ENCODE measurements at places on chromosomes 6 and 20.

DNA sequence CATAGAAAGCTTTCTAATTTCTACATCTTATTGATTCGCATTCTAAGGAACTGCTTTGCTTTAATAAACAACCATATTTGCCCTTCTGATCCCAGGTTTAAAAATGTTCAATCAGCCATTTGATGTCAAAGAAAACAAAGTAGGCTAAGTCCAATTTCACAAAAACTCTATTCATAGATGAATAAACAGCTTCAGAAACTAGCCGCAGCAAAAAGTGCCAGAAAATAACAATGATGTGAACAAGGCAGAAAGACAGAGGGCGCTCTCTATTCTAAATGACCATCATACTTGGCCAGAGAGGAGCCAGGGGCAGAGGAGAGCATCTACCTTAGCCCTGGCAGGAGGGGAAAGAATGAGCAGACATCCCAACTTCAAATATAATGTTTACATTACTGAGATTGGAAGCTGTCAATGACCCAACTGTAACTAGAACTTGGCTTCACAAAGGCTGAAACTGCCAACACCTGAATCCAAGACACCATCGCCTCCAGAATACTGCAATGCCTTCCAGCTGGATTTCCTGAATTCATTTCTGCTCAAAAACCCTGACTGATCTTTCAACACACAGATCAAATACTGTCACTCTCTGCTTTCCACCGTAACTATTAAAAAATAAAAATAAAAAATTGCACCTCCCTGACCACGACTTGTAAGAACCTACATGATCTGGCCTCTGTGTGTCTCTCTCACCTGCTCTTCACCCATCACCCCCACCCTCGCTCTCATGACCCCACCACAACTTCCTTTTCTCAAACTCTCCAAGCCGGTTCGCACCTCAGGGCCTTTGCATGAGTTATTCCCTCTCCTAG lies 9.5 kb downstream of the CNKSR3 start:
- H3K36me3 ChIP-seq, result no peaks in the 10 kb centered on the region
- H3K4me3 ChIP-seq, result no peak overlapping the region
- no peak for DNase-seq
- H3K27ac ChIP-seq, result no peak overlapping the region
- H3K27me3 ChIP-seq, result peaks cover 40% of the 10 kb centered on the region

- DNase-seq, result no peak
- no peak overlapping the region for H3K4me3 ChIP-seq
- peaks cover 19% of the 10 kb centered on the region for H3K36me3 ChIP-seq
- H3K27me3 ChIP-seq, result no peaks in the 10 kb centered on the region
- peaks cover 27% of the 10 kb centered on the region for H3K4me1 ChIP-seq
- no peak overlapping the region for H3K27ac ChIP-seq
These were observed 46.0 kb downstream of the PHIP start for GRCh38 chr6:79031821-79032590.

DNA sequence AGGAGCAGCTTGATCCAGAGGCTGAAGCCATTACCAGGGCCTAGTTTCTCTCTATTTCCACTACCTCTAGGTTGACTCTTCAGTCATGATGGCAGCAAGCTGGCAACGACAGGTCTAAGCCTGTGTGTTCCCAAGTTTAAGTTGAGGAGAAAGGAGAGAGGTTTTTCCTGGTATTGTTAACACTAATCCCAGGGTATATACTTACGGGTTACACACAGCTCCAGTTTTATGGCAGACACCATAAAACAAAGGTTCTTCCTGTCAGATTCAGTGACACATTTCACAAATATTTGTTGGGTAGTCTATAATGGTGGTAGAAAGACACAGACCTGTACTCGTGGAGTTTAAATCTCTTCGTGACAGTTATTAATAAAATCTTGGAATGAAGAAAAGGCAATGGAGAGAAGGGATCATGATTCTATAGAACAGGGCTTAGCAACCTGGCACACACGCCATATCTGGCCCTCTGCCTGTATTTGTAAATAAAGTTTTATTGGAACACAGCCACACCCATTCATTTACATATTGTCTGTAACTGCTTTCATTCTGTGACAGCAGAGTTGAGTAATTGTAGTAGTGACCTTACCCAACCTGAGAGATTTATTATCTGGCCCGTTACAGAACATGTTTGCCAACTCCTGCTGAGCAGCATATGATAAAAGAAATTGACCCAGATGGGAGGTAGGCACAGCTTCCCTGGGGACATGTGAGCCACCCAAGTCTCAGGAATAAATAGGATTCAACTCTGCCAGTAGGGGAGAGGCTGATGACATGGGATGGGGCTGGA lies 323.3 kb downstream of the CDH4 start:
- no peaks in the 10 kb centered on the region for H3K36me3 ChIP-seq
- no peak overlapping the region for H3K4me3 ChIP-seq
- no peak for DNase-seq
- no peak overlapping the region for H3K27ac ChIP-seq
- H3K4me1 ChIP-seq, result no peaks in the 10 kb centered on the region
- H3K27me3 ChIP-seq, result peaks cover 35% of the 10 kb centered on the region

DNA sequence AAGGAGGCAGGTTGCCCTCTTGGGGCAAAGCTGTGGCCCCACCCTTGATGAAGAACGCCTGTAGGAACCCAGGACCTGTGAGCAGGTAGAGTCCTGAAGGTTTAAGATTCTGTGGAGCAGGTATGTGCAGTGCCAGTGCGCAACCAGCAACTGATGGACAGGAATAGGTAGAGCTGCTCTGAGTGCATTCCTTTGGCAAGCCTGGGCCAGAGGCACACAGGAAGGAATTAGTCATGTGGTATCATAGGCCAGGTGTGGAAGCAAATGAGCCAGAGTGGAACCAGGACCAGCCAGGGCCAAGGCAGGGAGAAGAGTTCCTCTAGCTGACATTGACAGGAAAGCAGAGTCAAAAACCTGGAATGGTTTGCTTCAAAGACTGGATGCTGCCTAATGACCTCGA lies 1.4 kb upstream of the KHDC1 start:
- DNase-seq, result no peak
- peaks cover 23% of the 10 kb centered on the region for H3K36me3 ChIP-seq
- H3K4me3 ChIP-seq, result peak overlapping the region; percentile 18
- peaks cover 30% of the 10 kb centered on the region for H3K4me1 ChIP-seq
- no peak overlapping the region for H3K27ac ChIP-seq

DNA sequence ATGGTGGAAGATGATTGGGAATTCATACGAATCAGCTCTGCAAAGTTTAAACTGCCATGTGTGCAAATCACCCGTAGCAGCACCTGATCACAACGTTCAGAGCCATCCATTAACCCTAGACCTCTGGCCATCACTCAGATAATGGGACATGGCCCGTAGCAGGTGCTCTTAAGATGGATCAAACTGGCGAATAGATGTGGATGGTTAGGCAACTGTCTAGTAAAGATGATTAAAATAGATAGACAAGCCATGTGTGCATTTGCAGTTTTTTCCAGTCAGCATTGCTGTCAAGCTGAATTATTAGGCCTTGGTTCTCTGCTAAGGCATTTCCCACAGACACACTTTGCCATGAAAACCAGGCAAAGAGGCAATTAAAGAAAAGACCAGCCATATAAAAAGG lies 40.6 kb upstream of the PHACTR1 start:
- H3K36me3 ChIP-seq, result peaks cover 11% of the 10 kb centered on the region
- H3K4me1 ChIP-seq, result peaks cover 24% of the 10 kb centered on the region
- H3K27ac ChIP-seq, result no peak overlapping the region
- no peak overlapping the region for H3K4me3 ChIP-seq
- DNase-seq, result no peak
- H3K27me3 ChIP-seq, result no peaks in the 10 kb centered on the region

DNA sequence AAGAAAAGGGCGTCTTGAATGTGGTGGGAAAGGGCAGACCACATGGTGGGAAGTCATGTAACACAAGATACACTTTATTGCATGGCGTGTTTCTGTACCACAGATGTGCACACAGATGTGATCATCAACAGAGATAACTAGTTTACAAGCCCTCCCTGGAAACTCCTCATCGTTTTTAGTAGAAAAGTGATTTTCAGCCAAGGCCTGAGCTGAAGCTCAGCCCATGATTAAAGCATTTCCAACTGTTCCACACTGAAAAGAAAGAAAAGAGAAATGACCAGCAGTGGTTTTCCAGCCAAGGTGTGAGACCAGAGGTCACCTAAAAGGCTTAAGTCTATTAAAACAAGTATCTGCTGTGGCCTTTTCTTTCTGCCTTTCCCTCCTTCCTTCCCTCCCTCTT lies 463.9 kb upstream of the JAG1 start:
- no peak overlapping the region for H3K4me3 ChIP-seq
- no peak for DNase-seq
- H3K27me3 ChIP-seq, result no peaks in the 10 kb centered on the region
